Activated CD4-positive, alpha-beta T cell treated with anti-CD3 and anti-CD28 coated beads, Interleukin-2, Interleukin-6, amounts not matched to agents 100 ng/mL and 50 ng/mL, durations not matched to agents 16 hours and 8 hours (primary cell): ENCODE measurements at places on chromosomes 7 and 10.

GRCh38 chr7:127844707-127845331 is 186.4 kb downstream of the LRRC4 start:
- no peak for DNase-seq

- DNase-seq = no peak
Observed at GRCh38 chr10:31204090-31204489, 114.9 kb upstream of the ZEB1 start.

DNA sequence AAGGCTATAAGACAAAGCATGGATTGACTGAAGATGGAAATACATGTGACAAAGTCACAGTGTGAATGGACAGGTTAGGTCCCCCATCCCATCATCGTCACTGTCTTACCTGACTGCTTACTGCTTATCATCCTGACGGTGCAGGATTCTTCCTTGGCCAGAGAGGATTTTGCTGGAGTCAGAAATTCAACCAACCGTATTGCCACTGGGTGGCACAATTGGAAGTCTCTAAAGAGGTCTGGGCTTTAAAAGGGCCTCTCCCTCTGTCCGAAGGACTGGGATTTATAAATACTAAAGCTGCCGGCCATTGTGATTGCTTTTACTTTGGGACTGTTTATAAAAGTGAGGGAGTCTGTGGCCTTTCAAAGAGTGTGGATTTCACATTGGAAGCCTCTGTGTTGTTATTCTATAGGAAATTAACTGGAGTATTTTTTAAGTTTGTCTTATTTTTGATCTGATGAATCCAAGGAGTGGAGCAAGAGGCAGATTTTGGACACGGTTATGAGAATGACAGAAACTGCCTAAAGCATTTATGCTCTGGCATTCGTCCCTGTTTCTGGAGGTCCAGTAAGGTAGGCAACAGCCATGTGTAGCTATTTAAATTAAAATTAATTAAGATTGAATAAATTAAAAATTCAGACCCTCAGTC is 113.3 kb upstream of the CREB5 start:
- DNase-seq = no peak

- no peak for DNase-seq
Observed at GRCh38 chr7:138074121-138074520, 2.1 kb upstream of the AKR1D1 start.

DNA sequence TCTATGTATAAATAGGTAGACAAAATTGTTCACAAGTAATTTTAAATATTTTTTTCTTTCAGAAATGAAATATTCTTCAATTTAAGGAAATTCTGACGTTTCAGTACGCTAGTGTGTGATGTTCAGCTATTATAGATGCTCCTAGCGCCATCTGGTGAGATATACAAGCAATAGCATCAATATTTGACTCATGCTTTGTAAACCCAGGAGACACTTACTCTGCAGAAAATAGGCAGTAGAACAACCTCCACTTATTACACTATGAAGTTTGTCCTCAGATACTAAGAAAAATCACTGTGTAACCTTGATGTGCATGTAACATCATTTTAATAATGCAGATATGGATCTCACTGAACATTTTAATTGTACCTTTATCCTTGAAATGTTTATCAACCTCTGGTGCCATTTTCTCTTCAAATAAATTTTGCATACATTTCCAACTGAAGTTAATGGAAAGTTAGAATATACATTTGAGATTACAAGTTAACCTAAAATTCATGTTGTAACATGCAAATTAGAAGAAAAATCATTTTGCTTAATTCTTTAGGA is 151.5 kb upstream of the FAM3C start:
- peak; percentile 71 for DNase-seq

- DNase-seq = no peak
Observed at GRCh38 chr7:38051786-38052185, 126.3 kb upstream of the STARD3NL start.

GRCh38 chr10:17781856-17782255 is 27.3 kb upstream of the MRC1 start:
- no peak for DNase-seq

GRCh38 chr10:5046410-5046809 is 42.8 kb upstream of the AKR1C2 start:
- no peak for DNase-seq

DNA sequence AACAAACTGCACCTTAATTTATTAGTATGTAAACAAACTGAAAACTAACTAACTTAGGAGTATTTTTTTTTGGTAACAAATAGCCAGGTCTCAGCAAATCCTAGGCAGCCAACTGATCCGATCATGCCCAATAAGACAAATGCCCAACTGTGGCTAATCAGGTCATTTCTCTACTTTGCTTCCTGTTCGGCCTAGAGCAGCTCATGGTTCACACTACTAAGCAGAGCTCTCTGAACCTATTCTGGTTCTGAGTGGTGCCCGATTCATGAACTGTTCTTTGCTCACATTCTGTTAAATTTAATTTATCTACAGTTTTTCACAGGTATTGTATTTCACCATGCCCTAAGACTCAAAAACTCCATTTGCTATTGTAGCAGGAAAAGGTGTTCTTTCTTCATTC is 55.1 kb downstream of the CCDC3 start:
- DNase-seq = no peak

- no peak for DNase-seq
Observed at GRCh38 chr10:96918214-96919002, 86.3 kb downstream of the LCOR start.

- no peak for DNase-seq
Observed at GRCh38 chr7:48421357-48421756, 250.1 kb downstream of the ABCA13 start.

- DNase-seq = no peak
Observed at GRCh38 chr10:10897400-10897799, 120.3 kb upstream of the CELF2 start.

GRCh38 chr10:48609441-48609840 is 4.6 kb upstream of the ARHGAP22 start:
- no peak for DNase-seq

DNA sequence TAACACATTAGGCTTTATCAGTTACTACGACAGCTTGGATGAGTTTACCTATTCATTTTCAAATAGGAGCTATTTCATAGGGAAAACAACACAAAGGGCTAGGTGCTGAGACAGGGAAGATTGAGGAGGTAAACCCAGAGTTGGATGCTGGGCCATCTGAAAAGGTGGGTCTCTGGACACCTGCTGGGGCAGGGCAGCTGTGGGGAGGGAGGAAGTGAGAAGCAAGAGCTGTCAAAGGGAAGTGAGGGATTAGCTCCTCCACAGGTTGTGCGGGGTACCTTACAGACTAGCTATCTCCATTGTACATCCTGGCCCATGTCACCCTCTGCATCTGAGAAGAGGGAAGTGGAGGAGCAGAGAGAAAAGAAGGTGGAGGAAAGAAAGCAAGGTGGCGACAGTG is 48.9 kb downstream of the BLNK start:
- no peak for DNase-seq

- peak; percentile 44 for DNase-seq
Observed at GRCh38 chr10:62071846-62072281, 170.4 kb downstream of the ARID5B start.

DNA sequence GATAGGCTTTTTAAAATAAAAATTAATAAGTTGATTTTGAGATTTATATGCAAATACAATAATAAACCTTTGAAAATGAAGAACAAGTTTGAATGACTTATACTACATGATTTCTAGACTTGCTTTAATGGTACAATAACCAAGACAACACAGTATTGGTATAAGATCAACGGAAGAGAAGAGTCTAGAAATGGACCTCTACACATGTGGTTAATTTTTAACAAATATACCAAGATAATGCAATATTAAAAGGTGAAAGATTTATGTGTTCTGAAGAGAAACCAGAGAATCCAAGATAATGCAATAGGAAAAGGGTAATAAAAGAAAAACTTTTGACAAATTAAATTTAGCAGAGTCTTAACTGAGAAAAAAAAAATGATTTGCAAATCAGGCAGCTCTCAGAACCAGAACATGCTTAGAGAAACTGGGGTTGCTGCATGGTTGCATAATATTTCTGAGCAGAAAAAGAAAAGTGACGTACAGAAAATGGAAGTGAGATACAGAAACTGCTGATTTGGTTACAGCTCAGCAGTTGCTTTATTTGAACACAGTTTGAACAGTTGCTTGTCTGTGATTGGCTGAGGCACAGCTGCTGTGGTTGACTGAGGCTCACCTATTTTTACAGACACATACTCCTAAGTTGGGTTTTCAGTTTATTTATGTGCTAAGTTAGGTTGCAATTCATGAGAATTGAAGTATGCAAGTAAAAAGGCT is 365.9 kb downstream of the CRPPA start:
- no peak for DNase-seq

GRCh38 chr7:51666751-51667150 is 350.1 kb upstream of the COBL start:
- DNase-seq = no peak

GRCh38 chr10:383519-383918 is 248.3 kb downstream of the ZMYND11 start:
- no peak for DNase-seq

- no peak for DNase-seq
Observed at GRCh38 chr7:13036256-13036780, 348.9 kb downstream of the ARL4A start.

DNA sequence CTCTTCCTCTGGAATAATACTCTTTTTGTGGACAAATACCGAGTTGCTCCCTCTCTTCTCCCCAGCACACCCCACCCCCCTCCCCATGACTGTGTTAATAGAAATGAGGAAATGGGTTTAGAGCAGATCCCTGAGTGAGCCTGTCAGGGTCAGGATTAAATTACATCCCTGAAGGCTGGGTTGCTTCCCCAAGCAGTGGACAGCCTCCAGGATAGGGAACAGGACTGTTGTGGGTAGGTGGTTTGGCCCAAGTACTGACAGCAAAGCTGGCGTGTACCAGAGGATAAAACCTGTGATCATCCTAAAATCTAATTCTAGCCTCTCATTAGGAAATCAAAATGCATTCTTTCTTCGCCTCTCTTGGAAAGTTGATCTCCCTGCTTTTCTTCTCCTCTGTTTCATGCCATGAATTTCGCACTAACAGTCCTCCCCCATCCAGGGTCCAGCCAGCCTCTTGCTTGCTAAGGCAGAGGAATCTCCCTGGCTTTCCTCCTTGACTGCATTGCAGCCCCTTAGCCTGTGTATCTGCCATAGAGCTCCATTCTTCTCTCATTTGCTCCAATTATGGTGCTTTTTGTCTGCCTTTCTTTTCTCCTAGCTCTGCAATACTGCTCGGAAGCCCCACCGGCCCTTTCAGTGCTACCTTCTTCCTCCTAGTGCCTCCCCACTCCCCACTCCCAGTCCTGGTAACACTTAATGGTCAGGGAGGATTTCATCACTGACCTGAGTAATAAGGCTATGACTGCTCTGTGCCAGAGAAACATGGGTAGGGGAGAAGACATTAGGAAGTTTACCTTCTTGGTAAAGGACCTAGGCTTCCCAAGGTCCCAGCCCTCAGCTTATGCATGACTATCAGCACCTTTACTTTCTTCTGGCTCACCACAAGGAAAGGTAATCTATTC is 8.4 kb downstream of the LRRC4 start:
- no peak for DNase-seq

GRCh38 chr7:112015146-112015545 is 191.1 kb downstream of the DOCK4 start:
- no peak for DNase-seq

DNA sequence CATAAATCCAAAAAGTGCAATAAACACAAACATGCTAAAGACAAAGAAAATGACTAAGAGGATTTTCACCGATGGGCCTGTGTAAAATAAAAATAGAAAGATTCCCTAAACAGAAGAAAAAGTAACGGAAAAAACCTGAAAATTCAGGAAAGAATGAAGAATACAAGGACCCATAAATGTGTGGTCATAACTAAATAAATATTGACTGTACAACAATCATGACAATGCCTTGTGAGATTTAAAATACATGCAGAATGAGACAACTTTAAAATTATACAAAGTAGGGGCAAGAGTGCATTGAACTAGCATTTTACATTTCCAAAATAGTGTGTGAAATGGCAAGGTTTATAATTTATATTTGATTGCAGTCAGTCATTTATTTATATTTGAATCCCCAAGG is 409.1 kb upstream of the ANKRD30A start:
- no peak for DNase-seq

GRCh38 chr7:28151965-28152364 is 28.6 kb downstream of the JAZF1 start:
- DNase-seq = peak; percentile 82

GRCh38 chr10:63106111-63106755 is 26.9 kb upstream of the NRBF2 start:
- DNase-seq = no peak

DNA sequence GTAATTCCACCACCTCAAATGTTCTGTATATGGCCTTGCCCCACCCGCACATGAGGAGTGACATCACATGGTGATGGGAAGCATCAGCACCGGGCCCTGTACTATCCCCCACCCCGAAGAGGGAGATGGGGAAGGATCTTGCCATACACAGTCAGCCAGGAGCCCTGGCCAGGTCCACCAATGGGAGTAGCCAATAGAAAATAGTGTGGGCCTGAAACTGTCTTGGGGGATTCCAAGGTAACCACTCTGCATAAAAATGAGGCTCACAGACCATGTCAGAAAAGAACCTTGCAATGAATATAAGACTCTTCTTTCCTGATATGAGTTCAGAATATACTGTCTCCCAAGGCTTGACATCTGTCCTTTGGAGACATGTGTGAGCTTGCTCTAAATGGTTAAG is 51.1 kb downstream of the ADRB1 start:
- no peak for DNase-seq

DNA sequence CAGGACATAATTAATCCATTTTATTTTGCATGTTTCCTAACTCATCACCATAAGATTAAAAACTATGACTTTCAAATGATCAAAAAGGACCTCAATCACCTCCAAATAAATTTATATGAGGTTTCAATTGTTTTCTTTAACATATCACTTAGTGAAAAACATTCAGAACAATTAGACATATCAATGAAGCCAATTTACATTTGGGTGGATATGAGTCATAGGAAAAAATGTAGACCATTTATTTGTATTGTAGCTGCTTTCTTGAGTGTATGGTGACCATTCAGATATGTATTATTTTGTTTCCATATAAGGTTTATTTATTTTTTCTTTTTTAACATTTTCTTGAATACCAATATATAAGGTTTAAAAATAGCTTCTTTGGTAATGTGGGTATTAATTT is 13.3 kb upstream of the EXOC6 start:
- DNase-seq = no peak

DNA sequence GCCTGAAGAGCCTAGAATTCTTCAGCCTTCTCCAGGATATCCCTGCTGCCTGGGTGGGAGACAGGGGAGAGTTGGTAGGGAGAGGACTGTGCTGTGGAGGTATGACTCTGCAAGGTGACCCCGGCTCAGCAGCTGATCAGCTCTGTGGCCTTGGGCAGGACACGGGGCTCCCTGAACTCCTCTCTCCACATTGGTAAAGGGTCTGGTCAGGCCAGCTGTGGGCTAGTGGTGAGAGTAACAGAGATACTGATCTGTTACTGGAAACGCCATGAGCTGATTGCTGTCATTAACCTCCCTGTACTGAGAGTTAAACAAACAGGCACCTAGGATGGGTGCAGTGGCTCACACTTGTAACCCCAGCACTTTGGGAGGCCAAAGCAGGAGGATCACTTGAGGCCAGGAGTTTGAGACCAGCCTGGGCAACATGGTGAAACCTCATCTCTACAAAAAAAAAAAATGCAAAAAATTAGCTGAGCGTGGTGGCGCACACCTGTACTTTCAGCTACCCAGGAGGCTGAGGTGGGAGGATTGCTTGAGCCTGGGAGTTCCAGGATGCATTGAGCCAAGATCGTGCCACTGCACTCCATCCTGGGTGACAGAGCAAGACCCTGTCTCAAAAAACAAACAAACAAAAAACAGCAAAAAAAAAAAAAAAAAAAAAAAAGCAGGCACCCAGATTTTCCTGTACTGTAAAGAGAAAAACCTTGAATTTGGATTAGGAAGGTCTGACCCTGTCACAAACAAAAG is 151.5 kb downstream of the CUX1 start:
- DNase-seq = no peak

- no peak for DNase-seq
Observed at GRCh38 chr10:78572565-78572964, 496.2 kb upstream of the ZMIZ1 start.
